WTC11 (cell line): ENCODE measurements at places on chromosomes 2 and 18. TPM values are rescaled to one million over a fixed set of nuclear protein-coding genes. Genes with fewer than 3 reads are reported as not detected.
A peak's percentile ranks its signal among the peaks of the same experiment; 100 is the strongest.

GRCh38 chr2:70104231-70105111 lies 17.2 kb downstream of the PCBP1 start:
- no peak for DNase-seq

DNA sequence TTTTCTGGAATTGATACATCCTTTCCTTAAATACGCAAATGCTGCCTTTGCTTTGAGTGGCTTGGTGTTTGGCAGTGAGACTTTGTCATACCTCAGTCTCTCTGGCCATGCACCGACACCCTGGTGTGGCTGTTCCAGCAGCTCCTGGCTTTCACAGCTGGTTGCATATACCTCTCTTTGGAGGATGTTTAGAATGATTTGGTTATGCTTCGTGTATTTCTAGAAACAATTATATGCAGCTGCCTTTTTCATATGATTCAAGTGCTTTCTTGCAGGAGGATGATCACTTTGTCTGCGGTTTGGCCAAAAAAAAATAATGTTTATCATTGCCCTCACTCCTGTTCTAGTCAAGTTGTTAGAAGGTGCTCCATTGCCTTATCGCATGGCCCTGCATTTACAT lies 95.0 kb upstream of the EML6 start:
- DNase-seq = no peak

GRCh38 chr2:219178377-219179175 lies 501 bp downstream of the RETREG2 start:
- DNase-seq = peak; percentile 47

DNA sequence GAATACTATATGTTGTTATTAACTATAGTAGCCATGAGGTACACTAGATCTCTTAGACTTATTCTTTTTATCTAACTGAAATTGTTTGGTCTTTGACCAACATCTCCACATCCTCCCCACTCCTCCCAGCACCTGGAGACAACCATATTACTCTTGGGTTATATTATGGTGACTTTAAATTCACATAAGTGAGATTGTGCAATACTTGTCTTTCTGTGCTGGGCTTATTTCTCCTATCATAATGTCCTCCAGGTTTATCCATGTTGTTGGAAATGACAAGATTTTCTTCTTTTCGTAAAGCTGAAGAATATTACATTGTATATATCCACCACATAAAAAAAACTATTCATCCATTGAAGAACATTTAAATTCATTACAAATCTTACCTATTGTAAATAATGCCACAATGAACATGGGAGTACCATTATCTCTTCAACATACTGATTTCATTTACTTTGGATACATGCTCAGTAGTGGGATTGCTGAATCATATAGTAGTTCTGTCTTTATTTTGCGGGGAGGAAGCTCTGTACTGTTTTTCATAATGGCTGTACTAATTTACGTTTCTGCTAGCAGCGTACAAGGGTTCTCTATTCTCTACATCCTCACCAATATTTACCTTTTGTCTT lies 159.2 kb upstream of the SCN7A start:
- DNase-seq = no peak

Gene ID2
- 38.6 to 55.0 TPM (median 47.0 TPM) in 3 replicates for total RNA-seq

Gene CCDC85A
- 0.22 to 0.27 TPM (median 0.25 TPM) in 3 replicates for total RNA-seq

Gene SLC38A11
- total RNA-seq = not detected in 3 replicates

Gene DPY30
- total RNA-seq = 116 to 136 TPM (median 135 TPM) in 3 replicates
